DMS 273 treated with DMSO at 0.1 percent for 48 hours (cell line): ENCODE measurements at places on chromosomes 16 and 17.
A peak's percentile ranks its signal among the peaks of the same experiment; 100 is the strongest.

- DNase-seq, result no peak
These were observed 3.9 kb upstream of the ALDH3A2 start for GRCh38 chr17:19644493-19645210.

DNA sequence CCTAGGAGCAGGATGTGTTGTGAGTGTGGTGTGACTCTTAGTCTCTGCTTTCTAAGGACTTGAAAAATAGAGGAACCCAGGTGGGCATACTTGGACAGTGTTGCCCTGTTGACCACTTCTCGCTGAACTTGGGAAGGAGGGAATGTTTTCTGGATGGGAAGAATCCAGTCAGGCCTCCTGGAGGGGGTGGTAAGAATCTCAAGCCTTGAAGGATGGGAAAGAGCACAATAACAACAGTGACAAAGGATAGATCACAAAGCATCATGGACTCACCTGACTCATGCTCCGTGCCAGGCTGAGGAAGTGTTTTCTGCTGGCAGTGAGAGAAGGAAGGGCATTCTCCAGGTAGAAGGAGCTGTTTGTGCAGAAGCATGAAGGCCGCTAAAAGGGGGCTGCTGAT, 8.4 kb downstream of the KAT8 start:
- DNase-seq, result no peak

DNA sequence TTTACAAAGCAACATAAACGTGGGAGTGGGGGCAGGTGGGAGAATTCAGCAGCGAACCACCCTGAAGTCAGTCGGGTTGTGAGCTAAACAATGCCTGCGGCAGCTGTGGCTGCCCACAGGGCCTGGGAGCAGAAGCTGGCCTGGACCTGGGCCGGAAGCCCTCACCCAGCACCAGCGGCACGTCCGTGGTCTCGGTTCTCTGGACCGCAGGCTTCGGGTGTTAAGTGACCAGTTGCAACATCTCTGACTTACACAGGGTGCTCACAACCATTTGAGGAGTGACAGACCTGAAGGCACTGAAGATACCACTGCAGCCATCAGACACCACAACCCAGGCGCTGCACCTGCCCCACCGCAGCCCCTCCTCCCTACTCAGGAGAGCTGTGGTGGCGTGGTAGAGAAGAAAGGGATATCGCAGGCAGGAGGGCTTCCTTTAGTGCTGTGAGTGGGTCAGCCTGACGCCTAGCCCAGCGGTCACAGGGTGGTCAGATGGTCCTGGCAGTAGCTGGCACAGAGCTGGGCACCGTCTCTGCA, 33.8 kb downstream of the CBFA2T3 start:
- no peak for DNase-seq

GRCh38 chr16:80065541-80065940, 465.0 kb upstream of the MAF start:
- DNase-seq, result no peak

DNA sequence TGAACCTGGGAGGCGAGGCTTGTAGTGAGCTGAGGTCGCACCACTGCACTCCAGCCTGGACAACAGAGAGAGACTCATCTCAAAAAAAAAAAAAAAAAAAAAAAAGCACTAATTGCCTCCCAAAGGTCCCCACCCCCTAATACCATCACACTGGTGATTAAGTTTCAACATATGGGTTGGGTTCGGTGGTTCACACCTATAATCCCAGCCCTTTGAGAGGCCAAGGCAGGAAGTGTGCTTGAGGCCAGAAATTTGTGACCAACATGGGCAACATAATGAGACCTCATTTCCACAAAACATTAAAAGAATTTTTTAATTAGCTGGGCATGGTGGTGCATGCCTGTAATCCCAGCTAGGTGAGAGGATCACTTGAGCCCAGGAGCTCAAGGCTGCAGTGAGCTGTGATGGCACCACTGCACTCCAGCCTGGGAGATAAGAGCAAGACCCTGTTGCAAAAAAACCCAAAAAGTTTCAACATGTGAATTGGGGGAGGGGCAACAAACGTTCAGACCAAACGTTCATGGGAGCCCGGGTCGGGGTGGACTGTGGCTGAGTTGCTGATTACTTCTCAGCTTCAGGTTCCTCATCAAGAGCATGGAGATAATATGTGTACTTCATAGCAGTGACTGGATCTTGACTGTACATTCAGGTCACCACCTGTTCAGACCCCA, 62.1 kb upstream of the NOL11 start:
- no peak for DNase-seq

- no peak for DNase-seq
These were observed 14.1 kb downstream of the TP53 start for GRCh38 chr17:7673239-7673638.

GRCh38 chr17:17067257-17067656, 25.0 kb downstream of the MPRIP start:
- DNase-seq, result no peak

DNA sequence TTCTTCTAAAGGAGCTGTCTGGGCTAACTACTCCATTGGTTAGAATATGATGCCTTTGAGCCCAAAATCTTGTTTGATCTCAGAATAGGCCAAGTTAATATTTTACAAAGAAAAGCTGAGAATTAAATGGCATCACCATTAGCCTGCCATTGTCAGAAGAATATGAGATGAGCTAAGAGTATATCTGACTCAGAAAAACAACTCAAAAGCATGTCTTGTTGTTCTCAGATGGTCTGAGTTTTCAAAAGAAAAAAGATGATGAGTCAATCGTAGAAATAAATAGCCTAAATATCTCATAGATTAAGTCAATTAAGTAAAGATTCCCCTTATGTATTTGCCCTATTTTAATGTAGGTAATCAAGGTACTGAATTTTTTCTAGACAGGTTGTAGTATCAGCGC, 197.1 kb upstream of the TBX2 start:
- no peak for DNase-seq

GRCh38 chr17:41937970-41938954, 7.8 kb downstream of the ODAD4 start:
- peak; percentile 40 for DNase-seq

DNA sequence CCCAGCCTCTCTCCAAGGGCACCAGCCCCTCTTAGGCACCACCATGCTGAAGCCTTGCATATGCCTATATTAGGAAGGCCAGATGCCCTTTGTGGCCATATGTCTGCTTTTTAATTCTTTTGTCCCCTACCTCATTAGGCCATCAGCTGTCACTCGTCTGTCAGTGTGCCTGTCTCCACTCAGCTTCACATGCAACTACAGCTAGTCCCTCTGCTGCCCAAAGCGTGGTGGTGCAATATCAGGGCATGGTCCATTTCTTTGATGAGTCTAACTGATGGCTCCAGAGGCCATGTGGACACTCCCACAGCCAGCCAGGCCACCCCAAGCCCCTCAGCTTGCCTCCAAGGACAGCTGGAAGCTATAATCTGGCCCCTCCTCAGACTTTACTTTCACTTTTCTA, 36.3 kb downstream of the MYO18A start:
- DNase-seq, result peak; percentile 74

GRCh38 chr17:68924793-68925720, 30.1 kb downstream of the ABCA8 start:
- no peak for DNase-seq

GRCh38 chr16:27344721-27345120, 30.9 kb downstream of the IL4R start:
- no peak for DNase-seq

GRCh38 chr17:38908676-38909181, 16.7 kb upstream of the LASP1NB start:
- DNase-seq, result no peak

DNA sequence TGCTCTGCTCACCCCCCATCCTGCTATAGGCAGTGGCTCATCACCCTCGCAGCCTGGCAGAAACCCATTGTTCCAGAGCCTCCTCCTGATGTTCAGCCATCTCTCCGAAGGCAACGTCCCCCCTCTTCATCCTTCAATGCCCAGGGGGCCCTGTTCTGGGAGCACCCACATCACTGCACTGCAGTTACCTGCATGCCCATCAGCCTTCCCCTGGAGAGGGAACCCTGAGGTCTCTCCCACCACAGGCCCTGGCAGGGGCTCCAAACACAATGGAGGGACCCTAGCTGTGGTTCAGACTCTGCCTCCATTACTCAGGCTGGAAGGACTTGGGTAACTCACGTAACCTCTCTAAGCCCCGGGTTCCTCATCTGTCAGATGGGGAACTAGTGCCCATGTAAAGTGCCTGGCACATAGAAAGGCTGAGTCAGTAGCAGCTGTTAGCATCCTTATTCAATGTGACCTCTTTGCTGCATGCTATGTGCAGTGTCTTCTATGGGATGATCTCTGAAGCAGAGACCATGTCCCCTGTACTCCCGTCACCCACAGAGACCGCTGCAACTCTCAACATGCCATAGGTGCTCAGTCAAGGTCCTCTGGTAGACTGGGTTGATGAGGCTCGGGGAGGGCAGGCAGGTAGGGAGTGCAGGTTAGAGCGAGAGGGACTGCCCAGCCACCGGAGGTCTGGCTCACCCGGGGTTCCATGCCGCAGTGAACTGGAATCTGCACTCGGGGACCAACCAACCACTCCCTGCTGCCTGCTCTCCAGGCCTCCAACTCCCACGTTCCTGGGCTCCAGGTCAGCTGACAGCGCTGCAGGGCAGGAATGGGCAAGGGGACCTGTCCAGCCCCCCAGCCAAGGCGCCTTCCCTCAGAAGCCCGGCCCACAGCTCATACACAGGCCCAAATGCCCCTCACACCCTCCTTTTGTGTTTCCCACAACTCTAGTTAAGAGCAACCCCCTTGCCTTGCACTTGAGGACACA, 233.2 kb downstream of the ZNF423 start:
- no peak for DNase-seq

GRCh38 chr16:21598701-21599121, 666 bp upstream of the METTL9 start:
- no peak for DNase-seq

DNA sequence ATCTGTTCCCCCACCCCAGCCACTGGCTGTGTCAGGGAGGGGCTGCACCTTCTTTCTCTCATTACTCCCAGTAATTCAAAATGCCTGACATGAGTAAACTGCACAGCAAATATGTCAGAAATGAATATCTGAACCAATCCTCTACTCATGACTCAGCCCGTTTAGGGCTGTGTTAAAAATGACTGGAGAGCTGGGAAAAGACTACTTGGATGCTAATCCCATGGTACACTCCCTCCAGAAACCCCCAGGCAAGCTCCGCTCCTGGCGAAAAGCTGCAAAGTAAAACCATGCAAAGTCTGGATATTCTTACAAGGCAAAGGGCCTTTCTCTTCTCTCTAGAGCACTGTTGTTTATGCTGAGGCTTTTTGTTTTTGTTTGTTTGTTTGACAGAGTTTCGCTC, 448.1 kb upstream of the DYNLRB2 start:
- DNase-seq, result no peak

DNA sequence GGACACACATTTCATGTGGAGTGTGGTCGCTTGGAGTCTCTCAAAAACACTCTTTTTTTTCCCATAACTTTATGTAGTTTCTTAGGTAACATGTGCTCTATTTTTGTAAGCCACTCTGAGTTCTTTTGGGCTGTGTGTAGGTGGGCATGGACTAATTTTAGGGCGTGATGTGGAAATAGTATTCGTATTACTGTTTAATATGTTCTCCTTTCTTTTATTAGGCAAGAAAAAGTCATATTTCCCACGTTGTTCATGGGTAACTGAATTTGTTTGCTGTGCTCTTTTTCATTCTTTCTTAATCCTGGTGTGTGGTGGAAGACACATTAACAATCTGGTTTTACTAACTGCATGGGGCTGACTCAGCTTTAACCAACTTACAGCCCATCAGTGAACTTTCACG, 27.4 kb downstream of the NDEL1 start:
- no peak for DNase-seq

DNA sequence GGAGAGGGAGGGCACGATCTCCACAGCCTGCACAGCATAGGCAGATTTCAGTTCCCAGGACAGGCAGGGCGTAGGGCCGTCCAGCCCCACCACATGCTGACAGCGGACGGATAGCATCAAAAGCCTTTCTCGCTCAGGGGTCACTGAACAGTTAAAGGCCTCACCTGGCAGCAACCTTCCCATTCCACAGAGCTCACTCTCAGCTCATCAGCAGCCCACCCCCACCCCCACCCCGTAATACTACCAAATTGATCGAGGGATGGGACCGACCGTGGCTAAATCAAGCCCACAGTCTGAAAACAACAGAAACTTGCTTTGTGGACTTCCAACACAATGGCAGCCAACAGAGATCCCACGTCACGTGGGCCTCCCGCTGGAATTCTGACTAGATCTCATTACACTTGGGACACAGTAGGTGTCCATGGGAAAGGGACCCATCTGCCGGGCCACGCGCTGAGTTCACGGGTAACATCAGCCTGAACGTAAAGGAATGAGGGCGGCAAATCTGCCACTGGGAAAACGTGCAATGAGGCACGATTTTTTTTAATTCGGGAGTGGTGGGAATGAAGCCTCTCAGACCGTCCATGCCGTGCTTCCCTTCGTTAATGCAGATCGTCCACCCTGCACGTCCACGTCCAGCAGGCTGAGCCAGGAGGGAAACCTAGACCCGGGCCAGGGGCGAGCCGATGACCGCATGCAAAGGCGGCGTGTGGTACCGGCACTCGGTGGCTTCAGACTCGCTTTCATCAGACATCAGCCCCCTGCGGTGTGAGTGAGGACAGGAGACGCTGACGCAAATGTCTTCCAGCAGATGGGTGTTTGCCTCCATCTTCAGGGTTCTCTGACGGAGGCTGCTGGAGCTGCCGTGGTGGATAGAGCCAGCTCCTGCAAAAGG, 92.1 kb downstream of the TBC1D16 start:
- no peak for DNase-seq

- no peak for DNase-seq
These were observed 1.8 kb downstream of the C16orf54 start for GRCh38 chr16:29743827-29744531.

GRCh38 chr17:418421-418751, 65.8 kb upstream of the RPH3AL start:
- DNase-seq, result no peak

GRCh38 chr16:56303066-56303715, 111.9 kb downstream of the GNAO1 start:
- DNase-seq, result no peak

- DNase-seq, result no peak
These were observed 12.8 kb downstream of the SPNS3 start for GRCh38 chr17:4446326-4447071.

DNA sequence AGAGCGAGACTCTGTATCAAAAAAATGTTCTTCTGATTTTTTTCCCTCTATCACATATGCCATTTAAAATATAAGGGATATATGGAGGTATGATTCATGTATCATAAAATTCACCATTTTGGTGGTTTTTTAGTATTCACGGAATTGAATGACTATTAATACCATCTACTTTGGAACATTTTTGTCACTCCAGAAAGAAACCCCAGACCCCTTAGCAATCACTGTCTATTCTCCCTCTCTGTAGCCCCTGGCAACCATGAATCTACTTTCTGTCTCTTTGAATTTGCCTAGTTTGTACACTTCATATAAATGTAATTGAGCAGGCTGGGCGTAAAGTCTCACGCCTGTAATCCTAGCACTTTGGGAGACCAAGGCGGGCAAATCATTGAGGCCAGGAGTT, 75.9 kb downstream of the PRKCA start:
- no peak for DNase-seq

GRCh38 chr17:19542247-19542646, 8.6 kb downstream of the SLC47A1 start:
- DNase-seq, result no peak

GRCh38 chr17:54933921-54934320, 33.3 kb downstream of the TOM1L1 start:
- DNase-seq, result no peak
